ENCODE measurements at places on chromosomes 6 and 20.

GRCh38 chr20:39532205-39532604 is 570.1 kb downstream of the DHX35 start:
- no peak for DNase-seq
- H3K27me3 ChIP-seq = no peaks in the 10 kb centered on the region
- H3K36me3 ChIP-seq = no peaks in the 10 kb centered on the region
- H3K27ac ChIP-seq = no peak overlapping the region

GRCh38 chr6:164283574-164283973 is 869.1 kb downstream of the QKI start:
- no peak for DNase-seq
- H3K27ac ChIP-seq = no peak overlapping the region
- no peaks in the 10 kb centered on the region for H3K4me1 ChIP-seq
- H3K27me3 ChIP-seq = no peaks in the 10 kb centered on the region
- H3K4me3 ChIP-seq = no peak overlapping the region
- H3K36me3 ChIP-seq = no peaks in the 10 kb centered on the region

DNA sequence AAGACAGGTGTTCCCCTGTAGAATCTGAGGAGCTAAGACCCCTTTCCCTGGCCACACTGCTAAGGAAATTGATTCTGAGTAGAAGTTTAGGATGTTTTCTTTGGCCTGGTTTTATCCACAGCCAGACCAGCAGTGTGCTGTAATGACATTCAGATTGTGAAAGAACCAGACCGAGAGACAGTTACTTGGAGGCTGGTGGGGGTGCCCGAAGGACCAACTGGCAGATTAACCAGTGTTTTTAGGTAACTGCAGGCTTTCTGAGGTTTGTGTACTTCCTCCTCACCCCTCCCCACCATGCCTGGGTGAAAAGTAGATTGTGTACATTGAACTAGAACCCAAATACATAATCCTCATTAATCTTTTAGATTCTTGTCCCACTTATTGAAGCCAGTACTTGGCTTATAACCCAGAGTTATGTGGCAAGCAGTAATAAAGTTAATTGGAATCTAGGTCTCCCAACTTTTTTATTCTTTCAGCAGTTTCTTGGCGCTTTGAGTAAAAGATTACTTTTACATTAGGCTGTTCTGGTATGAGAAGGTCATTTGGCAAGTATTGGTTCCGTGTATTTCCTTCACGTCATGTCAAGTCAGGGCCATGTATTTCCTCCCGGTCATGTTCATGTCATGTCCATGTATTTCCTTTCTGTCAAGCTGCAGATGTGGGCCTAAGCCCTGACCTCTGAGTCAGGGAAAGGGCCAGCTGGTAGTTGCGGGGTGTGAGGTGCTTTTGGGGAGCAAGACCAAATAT is 93.7 kb downstream of the TCP11 start:
- no peaks in the 10 kb centered on the region for H3K36me3 ChIP-seq
- no peaks in the 10 kb centered on the region for H3K27me3 ChIP-seq
- DNase-seq = no peak
- H3K27ac ChIP-seq = no peak overlapping the region
- H3K4me3 ChIP-seq = no peak overlapping the region

DNA sequence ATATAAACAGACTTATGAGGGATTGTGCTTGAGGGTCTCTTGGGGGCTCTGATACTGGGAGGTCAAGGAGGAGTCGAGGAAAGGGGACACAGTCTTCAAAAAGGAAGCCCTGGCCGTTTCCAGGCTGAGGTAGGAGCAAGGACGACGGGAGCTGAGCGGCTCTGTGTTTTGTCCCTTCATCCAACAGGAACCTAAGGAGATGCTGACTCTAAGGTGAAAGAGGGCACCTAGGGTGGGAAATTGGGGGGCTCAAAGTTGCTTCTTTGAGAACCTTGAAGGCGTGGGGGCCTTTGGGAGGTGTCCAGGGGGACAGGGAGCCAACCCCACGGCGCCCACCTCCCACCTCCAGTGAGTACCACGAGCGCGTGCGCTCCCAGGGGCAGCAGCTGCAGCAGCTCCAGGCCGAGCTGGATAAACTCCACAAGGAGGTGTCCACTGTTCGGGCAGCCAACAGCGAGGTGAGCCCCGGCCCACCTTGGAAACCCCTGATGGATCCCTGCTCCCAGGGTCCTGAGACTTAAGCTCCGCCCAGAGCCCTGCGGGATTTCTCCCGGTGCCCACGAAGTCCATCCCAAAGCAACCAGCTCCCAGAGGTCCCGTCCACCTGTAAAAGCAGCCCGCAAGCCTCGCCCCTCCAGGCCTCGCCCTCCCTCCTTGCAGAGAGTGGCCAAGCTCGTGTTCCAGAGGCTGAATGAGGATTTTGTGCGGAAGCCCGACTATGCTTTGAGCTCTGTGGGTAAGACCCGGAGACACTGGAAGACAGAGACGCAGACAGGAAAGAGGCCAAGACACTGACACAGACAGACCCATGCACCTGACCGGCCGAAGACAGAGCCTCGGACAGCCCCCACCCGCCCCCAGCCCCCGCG is 2.9 kb downstream of the SPAG4 start:
- H3K36me3 ChIP-seq = no peaks in the 10 kb centered on the region
- peak overlapping the region; percentile 77 for H3K4me3 ChIP-seq
- DNase-seq = peak; percentile 32
- peaks cover 43% of the 10 kb centered on the region for H3K4me1 ChIP-seq
- peaks cover 2% of the 10 kb centered on the region for H3K27me3 ChIP-seq

- DNase-seq = no peak
- peaks cover 17% of the 10 kb centered on the region for H3K27me3 ChIP-seq
- no peak overlapping the region for H3K4me3 ChIP-seq
- H3K4me1 ChIP-seq = peaks cover 9% of the 10 kb centered on the region
- no peaks in the 10 kb centered on the region for H3K36me3 ChIP-seq
Measured at GRCh38 chr6:119720160-119720559, 370.6 kb upstream of the MAN1A1 start.

GRCh38 chr6:108247965-108248536 is 12.8 kb downstream of the SNX3 start:
- H3K4me1 ChIP-seq = peaks cover 22% of the 10 kb centered on the region
- peaks cover 45% of the 10 kb centered on the region for H3K36me3 ChIP-seq
- no peaks in the 10 kb centered on the region for H3K27me3 ChIP-seq
- no peak overlapping the region for H3K4me3 ChIP-seq
- no peak for DNase-seq
- no peak overlapping the region for H3K27ac ChIP-seq

DNA sequence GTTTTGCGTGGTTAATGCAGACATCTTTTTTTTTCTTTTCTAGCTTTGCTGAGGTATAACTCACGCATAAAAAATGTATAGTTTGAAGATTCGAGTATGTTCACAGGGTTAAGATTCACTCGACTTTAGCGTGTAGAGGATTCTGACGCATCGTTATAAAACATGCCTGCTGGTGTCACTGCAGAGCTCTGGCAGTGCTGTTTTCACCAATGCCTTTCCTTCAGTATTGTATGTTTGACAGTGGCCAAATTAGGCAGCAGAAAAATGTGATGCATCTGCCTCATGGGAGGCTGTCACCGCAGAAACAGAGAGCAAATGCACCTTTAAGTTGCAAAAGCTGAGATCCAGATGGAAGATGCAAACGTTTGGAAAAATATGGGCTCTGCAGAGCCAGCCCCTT is 18.0 kb upstream of the SIRPB2 start:
- peak; percentile 51 for DNase-seq
- no peak overlapping the region for H3K27ac ChIP-seq
- no peaks in the 10 kb centered on the region for H3K36me3 ChIP-seq
- no peak overlapping the region for H3K4me3 ChIP-seq
- H3K27me3 ChIP-seq = peaks cover 23% of the 10 kb centered on the region

DNA sequence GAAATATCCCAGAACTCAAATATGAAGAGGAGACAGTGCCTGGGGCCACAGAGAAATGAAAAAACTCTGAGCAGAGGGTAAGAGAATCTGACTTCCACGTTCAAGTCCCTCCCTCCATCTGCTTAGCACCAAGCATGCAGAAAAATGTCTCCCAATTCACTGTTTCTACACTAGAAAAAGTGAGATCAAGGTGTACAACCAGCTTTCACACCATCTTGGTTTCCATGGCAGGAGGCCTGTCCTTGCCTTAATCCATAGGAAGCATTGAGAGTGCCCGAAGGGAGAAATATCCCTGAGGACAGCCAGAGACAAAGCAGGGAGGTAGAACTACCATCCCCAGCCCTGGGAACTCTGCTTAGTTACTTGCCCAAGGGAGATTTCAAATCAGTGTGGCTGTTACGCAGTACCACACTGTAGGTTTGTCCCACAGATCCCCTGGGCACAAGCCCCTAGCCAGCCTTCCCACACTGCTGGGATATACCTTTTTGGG is 82.9 kb downstream of the SCML4 start:
- no peak for DNase-seq
- peaks cover 63% of the 10 kb centered on the region for H3K4me1 ChIP-seq
- H3K27ac ChIP-seq = peak overlapping the region; percentile 93
- peak overlapping the region; percentile 61 for H3K4me3 ChIP-seq
- H3K36me3 ChIP-seq = peaks cover 71% of the 10 kb centered on the region

DNA sequence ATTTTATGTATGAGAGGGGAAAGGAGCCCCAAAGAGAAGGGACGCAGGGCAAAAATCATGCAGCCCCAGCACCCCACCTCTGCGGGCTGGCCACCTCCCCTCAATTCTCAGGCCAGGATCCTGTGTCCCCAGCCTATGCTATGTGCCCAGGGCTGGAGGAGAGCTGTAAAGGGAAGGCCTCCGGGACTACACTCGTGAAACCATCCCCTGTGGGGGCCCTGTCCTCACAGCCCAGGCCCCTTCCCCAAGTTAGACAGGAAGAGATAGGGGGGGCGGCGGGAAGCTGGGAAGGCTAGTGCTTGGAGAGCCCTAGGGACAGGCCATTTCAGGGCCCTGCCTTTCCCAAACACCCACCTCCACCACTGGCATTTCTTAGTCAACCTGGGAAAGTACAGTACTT is 1.4 kb upstream of the COL11A2 start:
- peaks cover 31% of the 10 kb centered on the region for H3K27me3 ChIP-seq
- H3K27ac ChIP-seq = no peak overlapping the region
- DNase-seq = no peak
- H3K4me3 ChIP-seq = no peak overlapping the region

DNA sequence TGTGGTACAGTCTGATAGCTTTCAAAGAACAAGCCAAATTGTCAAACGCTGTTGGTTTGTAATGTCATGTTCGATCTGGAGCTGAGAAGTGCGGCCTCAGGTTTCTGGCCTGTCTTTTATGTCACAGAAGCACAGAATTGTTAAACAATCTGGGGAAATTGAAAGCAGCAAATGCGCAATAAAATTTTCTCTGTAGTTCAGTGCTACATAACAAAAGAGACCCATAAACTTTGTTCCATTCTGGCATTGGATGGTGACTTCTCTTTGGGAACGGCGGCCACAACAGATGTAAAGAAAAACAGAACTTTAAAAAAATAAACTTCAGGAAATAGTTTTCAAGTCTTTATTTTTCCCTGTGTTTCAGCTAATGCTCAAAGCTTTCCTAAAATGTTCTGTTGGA is 106.9 kb downstream of the PRL start:
- H3K4me3 ChIP-seq = no peak overlapping the region
- peaks cover 2% of the 10 kb centered on the region for H3K4me1 ChIP-seq
- no peaks in the 10 kb centered on the region for H3K36me3 ChIP-seq

DNA sequence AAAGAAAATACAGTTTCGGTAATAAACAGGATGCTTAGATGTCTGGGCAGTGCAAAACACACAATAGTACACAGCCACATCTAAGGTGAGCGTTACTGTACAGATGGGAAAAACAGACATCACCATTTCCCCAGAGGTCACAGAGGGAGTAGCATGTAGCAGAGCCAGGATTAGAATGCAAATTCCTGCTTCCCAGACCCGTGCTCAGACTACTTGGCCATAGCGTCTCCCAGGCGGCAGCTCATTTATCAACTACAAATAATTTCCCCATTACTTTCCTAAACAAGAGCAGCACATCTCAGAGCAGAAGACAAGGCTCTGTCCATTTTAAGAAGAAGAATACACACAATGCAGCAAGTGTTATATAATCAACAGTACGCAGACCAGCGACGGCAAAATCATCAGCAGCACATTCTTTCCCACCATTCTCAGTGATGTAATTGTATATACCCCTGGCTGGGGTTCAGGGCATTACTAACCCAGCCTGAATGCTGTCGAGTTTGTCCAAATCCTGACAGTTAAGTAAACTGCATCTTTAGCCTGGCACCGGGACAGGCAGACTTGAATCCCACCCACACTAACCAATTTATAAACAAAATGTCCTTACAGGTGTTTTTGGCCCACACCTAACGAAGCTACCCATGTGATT is 61.9 kb downstream of the CNKSR3 start:
- no peak overlapping the region for H3K4me3 ChIP-seq
- H3K27ac ChIP-seq = no peak overlapping the region
- H3K36me3 ChIP-seq = no peaks in the 10 kb centered on the region

GRCh38 chr6:20447157-20447556 is 45.5 kb downstream of the E2F3 start:
- peaks cover 27% of the 10 kb centered on the region for H3K4me1 ChIP-seq
- no peak for DNase-seq
- H3K27me3 ChIP-seq = no peaks in the 10 kb centered on the region
- peaks cover 51% of the 10 kb centered on the region for H3K36me3 ChIP-seq
- no peak overlapping the region for H3K27ac ChIP-seq

- no peak overlapping the region for H3K4me3 ChIP-seq
- DNase-seq = no peak
- H3K4me1 ChIP-seq = peaks cover under 1% of the 10 kb centered on the region
- H3K27ac ChIP-seq = no peak overlapping the region
Measured at GRCh38 chr6:146593986-146594385, 4.8 kb upstream of the ADGB start.

DNA sequence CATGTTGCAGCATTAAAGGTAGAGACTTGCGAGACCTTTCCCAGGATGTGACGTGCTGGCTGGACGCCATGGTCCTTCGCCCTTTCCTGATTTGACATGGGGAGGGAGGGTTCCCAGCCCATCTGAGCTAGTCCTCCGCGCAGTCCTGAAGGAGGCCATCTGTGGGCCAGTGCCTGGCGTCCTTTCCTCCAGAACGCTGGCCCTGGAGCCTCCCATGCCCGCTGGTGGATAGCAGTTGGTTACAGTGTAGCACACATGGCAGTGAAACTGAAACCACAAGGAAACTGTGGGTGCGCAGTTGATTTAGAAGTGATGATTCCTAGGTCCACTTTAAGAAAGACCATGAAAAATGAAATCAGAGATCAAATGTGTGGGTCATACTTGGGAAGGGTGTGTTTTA is 193.7 kb downstream of the CDH4 start:
- no peaks in the 10 kb centered on the region for H3K27me3 ChIP-seq
- no peak overlapping the region for H3K4me3 ChIP-seq
- H3K36me3 ChIP-seq = no peaks in the 10 kb centered on the region
- DNase-seq = no peak
- no peaks in the 10 kb centered on the region for H3K4me1 ChIP-seq

- no peak overlapping the region for H3K4me3 ChIP-seq
- DNase-seq = peak; percentile 18
- no peaks in the 10 kb centered on the region for H3K27me3 ChIP-seq
- H3K36me3 ChIP-seq = no peaks in the 10 kb centered on the region
- peak overlapping the region; percentile 36 for H3K27ac ChIP-seq
Measured at GRCh38 chr6:113630738-113631535, 226.2 kb upstream of the MARCKS start.

DNA sequence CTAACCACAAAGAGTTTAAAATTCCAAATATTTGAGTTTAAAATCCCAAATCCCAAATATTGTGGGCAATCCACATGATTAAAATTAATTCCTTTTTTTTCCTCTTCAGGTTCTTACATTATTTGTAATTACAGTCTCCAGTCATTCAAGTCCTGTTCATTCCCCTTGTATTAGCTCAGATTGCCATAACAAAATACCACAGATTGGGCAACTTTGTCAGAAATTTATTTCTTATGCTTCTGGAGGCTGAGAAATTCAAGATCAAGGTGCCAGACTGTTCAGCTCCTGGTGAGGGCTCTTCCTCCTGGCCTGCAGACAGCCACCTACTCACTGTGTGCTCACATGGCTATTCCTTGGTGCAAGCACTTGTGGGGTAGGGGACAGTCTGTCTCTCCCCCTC is 105.5 kb downstream of the ARMC2 start:
- no peaks in the 10 kb centered on the region for H3K27me3 ChIP-seq
- H3K4me1 ChIP-seq = peaks cover 15% of the 10 kb centered on the region
- no peak for DNase-seq
- no peaks in the 10 kb centered on the region for H3K36me3 ChIP-seq
- H3K4me3 ChIP-seq = no peak overlapping the region
- no peak overlapping the region for H3K27ac ChIP-seq

All from activated CD4-positive, alpha-beta T cell treated with anti-CD3 and anti-CD28 coated beads, Interleukin-2, amount 10 ng/mL, durations not matched to agents 7 days and 5 days (primary cell).